D721Med (cell line): ENCODE measurements at places on chromosomes 11 and 22.

DNA sequence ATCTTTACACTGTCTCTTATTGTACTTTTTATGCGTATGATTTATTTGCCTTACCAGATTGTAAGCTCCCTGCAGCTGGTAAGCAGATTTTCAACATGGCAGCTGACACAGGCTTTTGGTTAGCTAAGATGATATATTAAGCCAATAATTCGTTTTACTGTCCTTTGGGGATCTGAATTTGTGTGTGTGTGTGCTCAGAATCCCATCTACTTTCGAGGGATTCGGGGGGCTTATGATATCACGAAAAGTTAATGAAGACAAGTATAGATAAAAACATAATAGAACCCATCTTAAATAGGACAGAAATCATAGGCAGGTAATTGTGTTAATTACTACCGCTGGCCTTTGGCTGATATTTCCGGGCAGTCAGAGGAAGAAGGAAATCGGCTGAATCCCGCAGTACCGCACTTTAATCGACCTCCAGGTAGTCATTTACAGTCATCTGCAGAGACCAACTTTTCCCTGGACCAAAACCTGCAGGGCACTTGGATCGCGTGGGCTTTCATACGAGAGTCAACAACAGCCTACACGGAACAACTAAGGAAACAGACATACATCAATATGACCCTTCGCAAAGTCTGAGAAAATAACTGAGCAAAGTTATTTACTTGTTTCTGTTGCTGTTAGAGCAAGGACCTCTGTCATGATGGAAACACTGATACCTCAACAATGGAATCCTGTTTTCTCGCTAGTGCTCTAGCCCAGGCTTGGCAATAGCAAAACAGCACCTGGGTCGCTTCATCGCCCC lies 802 bp downstream of the KBTBD3 start:
- DNase-seq: no peak

DNA sequence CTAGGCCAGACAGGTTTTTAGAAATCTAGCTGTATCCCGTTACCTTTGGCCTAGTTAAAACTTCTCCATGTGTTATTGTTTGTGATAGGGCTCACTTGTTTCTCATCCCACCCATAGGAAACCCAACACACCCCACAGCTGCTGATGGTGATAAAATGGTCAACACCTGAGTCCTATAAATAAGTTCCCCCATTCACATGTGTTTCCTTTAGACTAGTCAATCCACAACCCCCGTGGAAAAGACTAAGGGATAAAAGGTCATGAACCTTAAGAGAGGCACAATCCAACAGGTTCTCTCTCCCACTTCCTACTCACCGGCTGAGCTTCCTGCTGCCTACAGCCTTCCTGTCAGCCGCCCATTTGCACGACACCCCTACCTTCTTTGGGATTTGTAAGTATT lies 768.4 kb downstream of the JRKL start:
- no peak for DNase-seq

- DNase-seq: no peak
Measured at GRCh38 chr11:58898106-58898505, 41.2 kb upstream of the GLYATL1 start.

DNA sequence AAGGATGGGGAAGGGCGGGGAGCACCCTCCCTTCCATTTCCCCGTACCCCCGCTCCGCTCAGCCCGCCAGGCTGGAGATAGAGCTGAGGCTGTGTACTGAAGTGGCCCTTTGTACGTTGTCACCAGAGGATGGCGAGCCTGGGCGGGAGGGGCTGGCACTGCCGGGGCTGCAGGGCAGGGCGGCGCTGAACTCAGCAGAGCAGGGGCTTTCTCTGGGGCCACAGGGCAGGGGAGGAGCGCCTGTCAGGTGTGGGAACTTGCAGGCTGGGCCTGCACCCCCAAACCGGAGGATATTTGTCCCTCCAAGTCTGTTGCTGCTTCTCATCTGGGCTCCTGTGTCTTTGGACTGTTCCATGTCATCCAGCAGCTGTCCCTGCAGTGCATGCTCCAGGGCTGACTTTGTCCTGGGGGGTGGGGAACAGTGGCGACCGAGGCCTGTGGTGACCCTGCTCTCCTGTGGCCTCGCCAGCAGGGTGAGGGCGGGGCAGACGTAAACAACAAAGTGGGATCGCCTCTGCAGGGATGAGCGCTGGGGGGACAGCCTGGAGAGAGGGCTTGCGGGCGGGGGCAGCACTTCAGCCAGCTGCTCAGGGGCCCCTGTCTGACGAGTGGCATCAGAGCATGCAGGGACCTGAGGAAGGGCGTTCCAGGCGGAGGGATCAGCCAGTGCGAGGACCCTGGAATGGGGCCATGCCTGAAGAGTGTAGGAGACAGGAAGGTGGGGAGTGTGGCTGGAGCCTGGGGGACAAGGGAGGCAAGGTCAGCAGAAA lies 13.1 kb downstream of the MGAT3 start:
- DNase-seq: no peak

DNA sequence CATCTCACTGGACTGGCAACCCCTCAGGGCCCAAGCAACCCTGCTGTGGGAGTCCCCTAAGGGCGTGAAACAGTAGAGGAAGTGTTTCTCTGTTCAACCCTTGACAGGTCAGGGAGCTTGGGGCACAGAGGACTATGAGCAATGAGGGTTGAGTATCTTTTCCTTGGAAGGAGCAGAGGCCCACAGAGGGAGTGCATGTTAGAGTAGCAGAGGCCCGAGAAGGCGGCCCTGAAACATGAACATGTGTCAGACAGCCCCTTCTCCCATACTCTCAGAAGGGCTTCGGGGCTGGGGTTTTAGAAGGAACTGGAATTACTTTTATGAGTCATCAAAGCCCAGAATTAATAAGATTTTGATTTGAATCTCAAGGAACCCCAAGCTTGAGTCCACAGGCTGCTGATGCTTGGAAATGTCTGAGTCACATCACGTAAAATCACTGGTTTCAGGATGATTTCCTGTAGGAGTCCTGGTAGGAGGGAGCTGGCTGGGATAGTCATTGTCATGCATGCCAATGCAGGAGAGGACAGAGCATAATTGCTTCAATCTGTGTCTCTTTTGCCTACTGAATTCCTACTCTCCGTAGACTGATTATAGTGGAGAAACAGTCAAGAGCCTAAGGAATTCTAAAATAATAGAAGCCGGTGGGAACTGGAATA lies 22.6 kb downstream of the C11orf71 start:
- DNase-seq: no peak

- peak; percentile 83 for DNase-seq
Measured at GRCh38 chr22:23178512-23179254, 1.6 kb upstream of the BCR start.

DNA sequence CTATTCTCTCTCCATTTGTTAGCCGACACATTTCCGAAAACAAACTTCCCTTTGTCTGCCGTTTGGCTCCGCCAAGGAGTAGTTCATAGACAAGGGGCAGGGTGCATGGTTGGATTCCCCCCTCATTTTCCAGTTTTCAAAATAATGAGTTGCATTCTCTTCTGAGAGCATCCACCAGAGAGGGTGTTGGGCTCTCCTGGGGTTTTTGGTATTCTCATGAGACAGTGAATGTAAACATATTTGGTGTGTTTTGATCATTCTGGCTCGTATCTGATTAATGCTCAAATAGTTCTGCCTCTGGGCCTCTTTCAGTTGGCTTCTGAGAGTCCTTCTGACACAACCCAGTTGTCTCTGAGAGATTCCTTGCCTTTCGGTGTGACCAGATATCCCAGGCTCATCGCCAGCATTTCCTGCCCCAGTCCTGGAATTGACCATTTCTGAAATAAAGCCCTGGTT lies 21.7 kb downstream of the GRAMD4 start:
- no peak for DNase-seq

- DNase-seq: peak; percentile 31
Measured at GRCh38 chr22:48574776-48575617, 1252.7 kb downstream of the BRD1 start.

- DNase-seq: no peak
Measured at GRCh38 chr11:84780689-84781293, 846.4 kb downstream of the DLG2 start.

DNA sequence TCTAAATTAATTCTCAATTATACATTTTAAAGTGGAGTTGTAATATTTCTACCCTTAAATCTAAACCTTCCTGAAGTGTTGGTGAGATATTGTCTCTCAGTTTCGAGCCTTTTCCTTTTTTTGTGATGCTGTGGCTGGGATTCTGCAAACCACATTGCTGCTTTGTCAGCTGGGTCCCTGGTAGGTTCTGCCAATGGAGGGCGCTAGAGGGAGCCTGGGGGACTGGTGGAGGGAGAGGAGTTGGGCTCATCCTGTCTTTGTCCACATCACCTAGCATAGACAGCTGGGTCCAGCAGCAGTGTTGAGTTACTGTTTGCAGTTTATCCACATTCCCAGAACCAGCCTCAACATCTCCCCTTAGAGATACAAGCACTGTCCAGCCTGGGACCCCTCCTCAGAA lies 41.0 kb downstream of the TRAF6 start:
- DNase-seq: no peak

GRCh38 chr11:119469506-119469905 lies 46.5 kb upstream of the THY1 start:
- DNase-seq: no peak

DNA sequence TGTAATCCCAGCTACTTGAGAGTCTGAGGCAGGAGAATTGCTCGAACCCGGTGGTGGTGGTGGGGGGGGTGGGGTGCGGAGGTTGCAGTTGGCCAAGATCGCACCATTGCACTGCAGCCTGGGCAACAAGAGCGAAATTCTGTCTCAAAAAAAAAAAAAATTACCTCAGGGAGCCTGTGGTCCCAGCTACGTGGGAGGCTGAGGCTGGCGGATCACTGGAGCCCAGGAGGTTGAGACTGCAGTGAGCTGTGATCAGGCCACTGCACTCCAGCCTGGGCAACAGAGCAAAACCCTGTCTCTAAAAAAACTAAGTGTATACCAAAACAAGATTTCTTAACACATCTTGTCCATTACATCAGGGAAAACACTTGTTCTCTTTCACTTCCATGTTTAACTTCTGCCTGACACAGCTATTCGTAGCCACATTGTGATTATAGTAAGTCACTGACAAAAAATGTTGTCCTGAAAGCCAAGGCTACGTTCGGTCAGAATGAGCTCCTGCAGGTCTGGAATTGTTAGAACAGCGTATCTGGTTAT lies 1.4 kb downstream of the TMEM80 start:
- DNase-seq: no peak

DNA sequence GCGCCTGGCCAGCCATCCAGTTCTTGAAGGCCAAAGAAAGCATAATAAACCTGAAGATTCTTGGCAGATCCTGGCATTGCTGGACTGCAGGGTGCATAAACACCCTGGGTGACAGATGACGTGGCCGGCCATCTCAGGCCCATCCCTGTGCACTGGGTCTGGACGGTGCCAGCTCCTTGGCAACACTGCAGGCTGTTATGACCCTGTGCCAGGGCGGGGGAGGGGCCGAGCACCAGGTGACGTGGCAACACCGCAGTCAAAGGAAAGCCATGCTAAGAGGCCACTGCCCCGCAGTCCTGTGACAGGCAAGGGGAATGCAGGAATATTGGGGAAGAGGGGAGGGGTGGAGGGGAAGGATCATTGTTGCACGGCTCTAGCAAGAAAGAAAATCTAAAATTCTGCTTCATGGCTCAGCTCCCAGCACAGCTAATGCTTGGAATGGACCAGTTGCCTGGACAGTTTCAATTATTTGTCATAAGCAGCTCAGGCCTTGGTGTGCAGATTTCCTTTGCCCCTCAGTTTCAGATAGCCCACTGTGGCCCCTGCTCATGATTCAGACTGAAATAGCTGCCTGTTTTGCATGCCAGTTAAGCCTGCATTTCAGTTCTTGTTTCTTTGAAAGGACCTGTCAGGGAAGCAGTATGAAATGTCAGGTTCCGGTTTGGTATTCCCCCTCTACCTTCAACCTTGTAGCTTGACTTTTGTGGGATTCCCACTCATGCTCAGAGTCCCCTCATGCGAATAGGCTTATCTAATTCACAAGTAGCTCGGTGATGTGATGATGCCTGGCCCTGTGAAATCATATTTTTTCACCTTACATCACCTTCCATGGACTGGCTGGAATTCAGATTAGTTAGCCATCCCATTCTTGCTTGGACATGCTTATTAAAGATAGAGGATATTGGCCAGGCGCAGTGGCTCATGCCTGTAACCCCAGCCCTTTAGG lies 29.7 kb upstream of the DDX6 start:
- no peak for DNase-seq

DNA sequence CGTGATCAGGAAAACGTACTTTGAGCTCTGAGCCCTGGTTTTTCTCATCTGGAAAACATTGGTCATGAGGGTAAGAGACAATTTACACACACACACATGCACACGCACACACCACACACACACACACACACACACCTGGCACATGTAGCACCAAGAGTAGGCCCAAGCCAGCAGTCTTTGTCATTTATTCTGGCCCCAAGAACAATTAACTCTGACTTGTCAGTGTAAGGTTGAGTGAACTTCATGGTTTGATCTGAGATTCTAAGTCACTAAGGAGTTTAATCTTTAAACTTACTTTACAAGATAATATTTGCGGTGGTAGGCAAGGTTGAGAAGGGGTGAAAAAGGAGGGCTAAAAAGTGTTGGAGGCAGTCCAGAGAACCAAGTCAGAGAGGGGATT lies 44.1 kb downstream of the MMP20 start:
- no peak for DNase-seq

DNA sequence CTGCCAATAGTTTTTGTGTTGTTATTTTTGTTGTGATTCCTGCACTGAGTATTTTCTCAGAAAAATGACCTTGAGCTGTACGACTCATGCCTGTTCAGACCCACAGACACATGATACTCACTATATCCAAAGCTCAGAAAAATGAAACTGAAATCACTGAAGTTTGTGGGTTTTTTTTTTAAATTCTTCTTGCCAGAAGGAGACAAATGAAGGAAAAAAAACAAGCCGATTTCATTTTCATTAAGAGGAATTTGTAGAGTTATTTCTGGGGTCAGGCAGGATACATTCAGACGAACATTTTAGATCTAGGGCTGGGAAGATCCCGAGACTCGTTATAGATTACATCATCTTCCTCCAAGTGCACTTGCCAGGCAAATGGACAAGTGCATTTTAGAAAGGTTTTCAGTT lies 60.4 kb downstream of the BMAL1 start:
- no peak for DNase-seq

DNA sequence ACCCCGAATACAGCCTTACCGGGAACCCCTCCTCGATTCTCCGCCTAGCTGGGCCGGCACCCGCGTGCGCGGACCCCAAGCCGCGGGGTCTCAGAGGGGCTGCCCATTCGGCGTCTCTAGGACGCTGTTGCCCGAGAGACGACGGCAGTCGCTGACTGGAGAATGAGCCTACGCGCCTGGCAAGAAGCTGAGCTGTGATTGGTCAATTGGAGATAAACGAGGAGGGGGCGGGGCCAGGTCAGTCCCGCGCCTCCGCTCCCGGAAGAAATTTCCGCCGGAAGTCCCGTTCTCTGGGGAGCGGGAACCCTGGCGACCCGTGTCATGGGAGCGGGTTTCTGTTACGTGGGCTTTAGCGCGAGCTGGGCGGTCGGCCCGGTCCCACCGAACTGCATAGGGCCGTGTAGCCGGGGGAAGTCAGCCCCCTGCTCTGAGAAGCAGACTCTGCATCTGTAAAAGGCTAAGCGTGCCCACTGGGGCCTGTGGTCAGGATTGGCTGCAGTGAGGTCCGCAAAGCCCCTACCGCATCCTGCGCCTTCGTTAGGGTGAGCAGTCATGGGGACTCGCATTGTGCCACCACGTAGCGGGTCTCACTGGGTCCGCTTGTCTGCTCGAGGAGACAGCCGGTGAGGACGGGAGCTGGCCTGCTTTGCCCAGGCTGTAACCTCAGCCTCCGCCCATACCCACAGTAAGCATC lies at the start of gene EFCAB6:
TSS of gene EFCAB6 (minus strand) at position 157 of the 694 bp plus-strand sequence. CDS start 29,987 bp downstream, outside the sequence.
- peak; percentile 38 for DNase-seq

- no peak for DNase-seq
Measured at GRCh38 chr11:76669901-76670484, 554 bp downstream of the LRRC32 start.
